ENCODE measurements at places on chromosomes 1 and 21.
A peak's percentile ranks its signal among the peaks of the same experiment; 100 is the strongest.

- DNase-seq: no peak
These were observed 11.7 kb upstream of the S100A11 start for GRCh38 chr1:152048416-152049009.

DNA sequence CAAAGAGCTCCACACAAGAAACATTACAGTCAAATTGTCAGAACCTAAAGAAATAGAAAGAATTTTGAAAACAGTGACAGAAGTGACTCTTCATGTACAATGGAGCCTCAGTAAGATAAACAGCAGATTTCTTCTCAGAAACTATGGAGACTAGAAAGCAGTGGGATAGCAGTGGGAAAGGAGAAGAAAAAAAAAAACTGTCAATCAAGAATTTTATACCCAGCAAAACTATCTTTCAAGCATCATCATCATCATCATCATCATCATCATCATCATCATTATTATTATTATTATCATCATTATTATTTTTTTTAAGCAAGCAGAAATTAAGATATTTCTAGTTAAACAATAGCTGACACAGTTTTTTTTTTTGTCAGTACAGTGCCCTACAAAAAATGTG, 24.2 kb downstream of the CEP170 start:
- peak; percentile 3 for DNase-seq

DNA sequence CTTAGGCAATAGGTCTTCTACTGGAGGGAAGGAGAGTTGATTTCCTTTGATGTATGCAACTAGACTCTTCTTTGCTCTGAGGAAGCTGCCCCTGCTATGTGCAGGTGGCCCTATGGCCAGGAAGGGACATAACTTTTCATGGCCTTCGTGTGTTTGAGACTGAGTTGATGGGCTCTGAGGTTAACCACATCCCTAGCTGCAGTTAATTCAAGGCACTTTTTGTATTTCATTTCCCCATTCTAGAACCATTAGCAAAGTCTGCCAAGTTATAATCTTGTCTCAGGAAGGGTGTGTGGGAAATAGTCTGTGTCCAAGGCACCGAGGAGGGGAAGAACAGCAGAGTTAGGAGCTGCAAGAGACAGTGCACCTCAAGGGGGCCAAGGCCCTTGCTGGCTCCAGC, 2.5 kb downstream of the FCRL4 start:
- no peak for DNase-seq

GRCh38 chr1:20735581-20736111, 3.1 kb upstream of the SH2D5 start:
- no peak for DNase-seq

- no peak for DNase-seq
These were observed 24.7 kb upstream of the LRP8 start for GRCh38 chr1:53352561-53352960.

GRCh38 chr1:34655206-34655874, 99.5 kb upstream of the GJB5 start:
- DNase-seq: no peak

DNA sequence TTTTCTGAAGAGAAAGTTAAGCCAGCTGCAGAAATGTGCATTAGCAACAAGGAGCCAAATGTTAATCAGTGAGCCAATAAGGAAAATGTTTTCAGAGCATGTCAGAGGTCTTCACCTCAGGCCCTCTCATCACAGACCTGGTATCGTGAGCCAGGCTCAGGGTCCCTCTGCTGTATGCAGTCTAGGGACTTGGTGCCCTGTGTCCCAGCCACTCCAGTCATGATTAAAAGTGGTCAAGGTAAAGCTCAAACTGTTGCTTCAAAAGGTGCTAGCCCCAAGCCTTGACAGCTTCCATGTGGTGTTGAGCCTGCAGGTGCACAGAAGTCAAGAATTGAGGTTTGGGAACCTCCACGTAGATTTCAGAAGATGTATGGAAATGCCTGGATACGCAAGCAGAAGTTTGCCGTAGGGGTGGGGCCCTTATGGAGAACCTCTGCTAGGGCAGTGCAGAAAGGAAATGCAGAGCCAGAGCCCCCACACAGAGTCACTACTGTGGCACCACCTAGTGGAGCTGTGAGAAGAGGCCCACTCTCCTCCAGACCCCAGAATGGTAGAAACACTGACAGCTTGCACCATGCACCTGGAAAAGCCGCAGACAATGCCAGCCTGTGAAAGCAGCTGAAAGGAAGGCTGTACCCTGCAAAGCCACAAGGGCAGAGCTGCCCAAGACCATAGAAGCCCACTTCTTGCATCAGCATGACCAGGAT, 1128.7 kb downstream of the AMY1C start:
- no peak for DNase-seq

DNA sequence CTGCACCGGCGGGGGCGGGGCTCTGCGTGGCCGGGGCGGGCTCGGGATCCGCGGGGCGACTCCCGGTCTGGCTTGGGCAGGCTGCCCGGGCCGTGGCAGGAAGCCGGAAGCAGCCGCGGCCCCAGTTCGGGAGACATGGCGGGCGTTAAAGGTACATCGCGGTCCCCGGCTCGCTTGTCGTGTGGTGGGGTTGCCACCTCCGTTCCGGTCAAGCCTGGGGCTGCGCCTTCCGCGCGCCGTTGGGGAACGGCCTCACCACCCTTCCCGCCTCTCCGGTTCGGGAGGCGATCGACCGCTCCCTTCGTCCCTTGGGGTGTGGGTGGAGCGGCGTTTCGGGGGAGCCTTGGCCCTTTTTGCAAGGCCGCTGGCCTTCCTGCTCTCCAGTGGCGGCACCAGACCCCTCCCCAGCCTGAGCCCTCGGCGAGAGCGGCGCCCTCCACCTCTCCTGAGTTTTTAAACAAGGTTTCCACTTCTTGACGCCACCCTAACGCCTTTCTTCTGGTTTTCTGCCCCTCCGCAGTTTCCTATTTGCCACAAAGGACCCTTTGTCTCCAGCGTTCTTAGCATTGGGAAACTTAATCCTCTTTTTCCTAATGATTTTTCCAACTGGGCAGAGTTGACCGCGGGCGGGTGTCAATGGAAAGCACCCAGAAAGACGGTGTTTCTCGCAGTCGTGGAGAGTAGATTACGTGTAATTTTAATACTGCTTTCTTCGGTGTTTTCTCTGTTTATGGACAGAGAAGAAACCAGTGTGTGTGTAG, at the start of the genes LEPR and LEPROT:
Gene LEPR, plus strand, starts transcription at position 79 of the 761 bp plus-strand sequence. CDS start 144,898 bp downstream, outside the sequence.
Gene LEPROT, plus strand, starts transcription at position 79 of the 761 bp plus-strand sequence. Its CDS starts 57 bp downstream, at position 136.
- peak; percentile 70 for DNase-seq

- peak; percentile 73 for DNase-seq
These were observed 95.9 kb downstream of the KCNJ15 start for GRCh38 chr21:38352536-38353219.

DNA sequence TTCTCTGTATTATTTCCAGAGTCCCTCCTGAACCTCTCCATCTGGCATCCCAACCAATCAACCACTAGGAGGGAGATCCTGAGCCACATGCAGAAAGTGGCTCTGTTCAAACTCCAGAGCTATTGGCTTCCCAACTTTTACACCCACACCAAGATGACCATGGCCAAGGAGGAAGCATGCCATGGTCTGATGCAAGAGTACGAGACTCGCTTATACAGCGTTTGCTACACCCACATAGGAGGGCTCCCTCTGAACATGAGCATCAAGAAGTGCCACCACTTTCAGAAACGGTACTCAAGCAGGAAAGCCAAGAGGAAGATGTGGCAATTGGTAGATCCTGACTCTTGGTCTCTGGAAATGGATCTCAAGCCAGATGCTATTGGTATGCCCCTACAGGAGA, 23.6 kb downstream of the RGSL1 start:
- no peak for DNase-seq

- DNase-seq: no peak
These were observed 671 bp downstream of the HNRNPU start for GRCh38 chr1:244863491-244864252.

DNA sequence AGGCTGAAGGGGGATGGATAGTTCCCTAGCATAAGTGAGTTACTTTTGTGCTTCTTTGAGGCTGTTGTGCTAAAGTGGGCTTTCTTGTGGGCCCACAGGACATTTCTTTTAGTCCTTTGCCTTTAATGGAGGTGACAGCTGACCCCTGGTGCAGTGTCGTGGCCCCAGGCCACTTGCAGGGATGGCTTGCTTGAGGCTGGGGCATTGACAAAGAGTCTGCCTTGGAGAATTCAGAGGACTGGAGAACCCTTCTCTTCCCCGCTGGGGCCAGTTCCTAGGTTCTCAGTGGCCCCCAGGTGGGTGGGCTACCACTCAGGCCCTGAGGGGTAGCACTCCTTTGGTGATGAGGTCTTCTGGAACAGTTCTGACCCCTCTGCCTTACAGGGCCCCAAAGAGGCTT, 12.8 kb downstream of the ABCG1 start:
- no peak for DNase-seq

- no peak for DNase-seq
These were observed 4.4 kb upstream of the ASCL5 start for GRCh38 chr1:201131398-201131797.

- DNase-seq: no peak
These were observed 11.1 kb downstream of the DIPK1A start for GRCh38 chr1:92949937-92950817.

DNA sequence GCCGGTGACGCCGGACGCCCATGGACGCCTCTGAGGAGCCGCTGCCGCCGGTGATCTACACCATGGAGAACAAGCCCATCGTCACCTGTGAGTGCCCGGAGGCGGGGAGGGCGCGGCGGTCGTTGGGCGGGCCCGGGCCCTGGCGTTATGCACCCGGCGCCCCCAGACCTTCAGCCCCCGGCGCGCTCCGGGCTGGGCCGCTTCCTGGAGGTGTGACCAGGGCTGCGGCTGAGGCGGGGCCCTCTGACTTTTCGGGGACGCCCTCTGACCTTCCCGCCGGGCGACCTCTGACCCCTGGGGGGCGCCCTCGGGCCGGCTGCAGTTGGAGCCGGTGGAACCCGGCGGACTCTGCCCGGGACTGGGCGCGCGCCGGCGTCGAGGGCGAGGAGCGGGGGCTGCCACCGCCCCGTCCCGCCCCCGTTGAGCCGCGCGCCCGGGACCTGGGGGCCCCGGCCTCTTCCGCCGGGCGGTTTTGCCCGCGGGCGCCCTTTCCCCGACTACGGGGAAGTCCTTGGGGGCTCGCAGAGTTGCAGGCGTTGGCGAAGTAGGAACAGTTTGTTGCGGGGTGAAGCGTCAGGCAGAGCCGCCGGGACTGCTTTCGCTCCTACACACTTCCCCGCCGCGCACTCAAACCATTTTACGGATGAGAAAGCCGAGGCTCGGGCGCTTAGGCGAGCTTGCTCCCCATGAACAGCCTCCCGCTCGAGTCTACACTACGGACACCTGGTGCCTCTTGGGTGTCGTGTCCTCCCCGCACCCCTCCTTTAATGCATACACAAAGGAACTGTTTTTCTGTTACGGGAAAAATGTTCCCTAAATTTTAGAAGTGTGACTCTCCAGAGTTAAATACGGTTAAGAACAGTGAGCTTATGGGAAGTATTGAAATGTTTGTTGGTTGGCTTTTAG, 618 bp downstream of the TRAPPC10 start:
- DNase-seq: no peak

- no peak for DNase-seq
These were observed 9.9 kb upstream of the IL22RA1 start for GRCh38 chr1:24152631-24153494.

- no peak for DNase-seq
These were observed 30.9 kb downstream of the SLC35F3 start for GRCh38 chr1:233935297-233935868.

DNA sequence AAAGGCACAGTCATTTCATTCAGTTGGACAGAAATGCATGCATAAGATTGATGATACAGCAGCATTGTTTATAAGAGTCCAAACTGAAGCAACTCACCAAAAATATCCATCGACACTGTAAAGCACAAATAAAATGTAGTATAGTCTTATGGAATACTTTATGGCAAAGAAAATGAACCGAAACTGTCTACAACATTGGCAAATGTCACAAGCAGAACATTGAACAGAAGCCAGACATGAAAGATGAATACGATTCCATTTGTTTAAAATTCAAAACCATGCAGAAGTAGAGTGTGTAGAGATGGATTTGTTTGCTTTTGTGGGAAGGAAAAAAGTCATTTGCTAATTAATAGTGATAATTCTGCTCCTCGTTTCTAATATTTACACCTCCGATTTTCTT, 7.5 kb upstream of the LEFTY1 start:
- no peak for DNase-seq

GRCh38 chr1:234265861-234266260, 107.4 kb upstream of the COA6 start:
- no peak for DNase-seq

- DNase-seq: no peak
These were observed at the start of gene PTPRU for GRCh38 chr1:29235955-29236711. TSS of gene PTPRU (plus strand) at chr1:29236522. CDS start at chr1:29236645, 123 bp downstream.

DNA sequence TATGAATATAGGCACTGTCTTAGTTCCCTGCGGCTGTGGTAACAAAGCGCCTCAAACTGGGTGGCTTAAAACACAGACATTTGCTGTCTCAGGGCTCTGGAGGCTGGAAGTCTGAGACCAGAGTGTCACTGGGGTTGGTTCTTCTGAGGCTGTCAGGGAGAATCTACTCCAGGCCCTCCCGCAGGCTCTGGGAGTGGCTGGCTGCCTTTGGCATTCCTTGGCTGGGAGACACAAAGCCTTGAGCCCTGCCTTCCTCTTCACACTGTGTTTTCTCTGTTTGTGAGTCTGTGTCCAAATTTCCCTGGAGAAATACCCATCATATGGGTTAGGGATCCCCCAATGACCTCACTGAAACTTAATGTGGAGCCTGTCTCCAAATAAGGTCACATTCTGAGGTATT, 38.5 kb downstream of the B3GALT5 start:
- DNase-seq: no peak

GRCh38 chr1:60185684-60186083, 112.1 kb upstream of the C1orf87 start:
- DNase-seq: no peak

GRCh38 chr1:107175102-107175909, 34.5 kb downstream of the NTNG1 start:
- no peak for DNase-seq

DNA sequence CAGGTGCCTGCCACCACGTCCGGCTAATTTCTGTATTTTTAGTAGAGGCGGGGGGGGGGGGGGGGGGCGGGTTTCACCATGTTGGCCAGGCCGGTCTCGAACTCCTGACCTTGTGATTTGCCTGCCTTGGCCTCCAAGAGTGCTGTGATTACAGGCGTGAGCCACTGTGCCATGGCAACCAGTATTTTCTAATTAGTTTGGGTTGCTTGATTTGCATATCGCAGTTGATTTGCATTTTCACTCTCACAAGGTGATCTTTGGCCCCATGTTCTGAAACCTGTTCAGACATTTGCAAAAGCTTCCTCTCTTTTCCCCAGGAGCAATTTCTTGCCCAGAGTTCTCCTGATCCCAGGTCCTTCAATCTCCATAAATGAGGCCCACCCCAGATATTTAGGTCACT, 1.7 kb downstream of the TOR3A start:
- no peak for DNase-seq

DNA sequence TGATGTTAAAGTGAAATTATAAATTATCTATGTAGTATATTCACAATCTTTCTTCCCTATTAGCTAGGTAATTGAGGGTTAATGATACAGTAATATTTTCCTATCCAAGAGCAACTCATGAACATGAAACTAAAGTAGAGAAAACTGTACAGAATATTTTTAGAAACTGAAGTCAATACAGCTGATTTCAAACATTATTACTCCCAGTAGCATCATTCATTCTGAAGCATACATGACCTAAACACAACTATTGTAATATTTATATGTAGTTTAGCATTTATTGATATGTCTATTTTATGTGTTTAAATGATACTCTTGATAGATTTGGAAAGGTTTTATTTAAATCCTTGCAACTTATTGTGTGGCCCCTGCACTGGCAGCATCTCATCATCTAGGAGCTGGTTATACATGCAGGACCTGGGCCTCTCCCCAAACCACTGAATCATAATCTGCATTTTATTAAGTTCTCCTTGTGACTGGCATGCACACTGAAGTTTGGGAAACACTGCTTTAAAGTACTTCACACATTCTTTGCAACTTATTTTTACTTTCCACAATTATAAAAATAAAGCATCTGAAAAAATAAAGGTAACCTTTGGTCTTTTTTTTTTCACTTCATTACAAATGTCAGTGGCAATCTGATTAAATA, 199.9 kb downstream of the LRRC40 start:
- DNase-seq: no peak

Measured in NCI-H2029 treated with DMSO at 0.1 percent for 48 hours (cell line).